ENCODE measurements at places on chromosomes 2 and 18.

- no peak overlapping the region for H3K27ac ChIP-seq
- no peak overlapping the region for H3K4me3 ChIP-seq
- H3K36me3 ChIP-seq = peaks cover 2% of the 10 kb centered on the region
- H3K4me1 ChIP-seq = peaks cover 14% of the 10 kb centered on the region
- DNase-seq = no peak
- H3K27me3 ChIP-seq = no peaks in the 10 kb centered on the region
These were observed 27.8 kb upstream of the TRIB2 start for GRCh38 chr2:12688893-12689292.

DNA sequence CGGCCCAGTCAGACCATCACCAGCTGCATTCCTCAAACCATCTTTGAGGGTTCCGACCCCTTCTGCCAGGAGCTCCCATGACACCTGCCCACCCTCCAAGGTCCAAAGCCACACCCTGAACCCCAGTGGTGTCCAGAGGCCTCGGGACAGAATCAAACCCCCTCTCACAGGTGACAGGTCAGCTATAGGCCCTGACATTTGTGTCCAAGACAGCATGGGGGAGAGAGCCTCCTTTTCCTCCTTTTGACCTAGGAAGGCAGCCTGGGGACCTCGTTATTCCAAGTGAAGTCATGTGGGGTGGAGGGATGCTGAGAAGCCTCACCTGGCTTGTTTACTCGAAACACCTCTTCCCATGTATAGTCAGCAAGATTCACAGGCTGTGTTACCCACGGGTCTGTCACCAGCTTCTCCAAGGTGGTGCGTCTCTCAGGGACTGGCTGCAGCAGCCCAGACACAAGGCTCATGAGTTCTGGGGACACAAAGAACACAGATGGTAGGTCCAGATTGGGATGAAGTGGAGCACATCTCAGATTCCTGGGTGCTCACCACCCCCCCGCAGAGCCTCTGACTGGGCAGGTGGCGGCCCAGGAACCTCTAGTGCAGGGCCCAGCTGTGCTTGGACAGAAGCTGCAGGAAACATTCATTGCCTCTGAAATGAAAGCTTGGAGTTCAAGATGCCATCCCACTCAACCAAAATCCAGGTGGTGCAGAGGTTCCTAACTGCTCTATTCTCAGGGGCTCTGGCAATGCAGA is 5.1 kb upstream of the MTERF4 start:
- no peaks in the 10 kb centered on the region for H3K36me3 ChIP-seq
- peaks cover 8% of the 10 kb centered on the region for H3K4me1 ChIP-seq

- H3K4me1 ChIP-seq = no peaks in the 10 kb centered on the region
- peak overlapping the region; percentile 5 for H3K27ac ChIP-seq
- H3K4me3 ChIP-seq = no peak overlapping the region
- DNase-seq = no peak
- peaks cover 26% of the 10 kb centered on the region for H3K36me3 ChIP-seq
These were observed 45.7 kb downstream of the ITGB1BP1 start for GRCh38 chr2:9377461-9378097.

DNA sequence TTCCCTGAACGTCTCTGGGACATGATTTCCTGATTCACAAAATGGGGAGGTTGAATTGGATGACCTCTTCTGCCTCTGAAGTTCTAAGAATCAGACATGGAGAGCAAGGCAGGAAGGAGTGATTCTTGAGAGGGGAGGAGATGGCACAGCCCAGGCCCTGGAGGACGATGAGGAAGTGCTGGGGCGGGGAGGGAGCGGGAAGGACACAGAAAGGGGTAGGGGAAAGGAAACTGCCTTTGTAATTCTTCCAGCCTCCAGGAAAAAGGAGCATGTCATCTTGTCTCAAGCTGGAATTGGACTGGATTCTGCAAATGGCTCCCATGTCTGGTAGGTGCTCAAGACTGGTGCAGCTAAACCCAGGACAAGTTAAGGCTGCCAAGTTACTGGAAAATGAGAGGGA is 97.0 kb upstream of the NCK2 start:
- no peaks in the 10 kb centered on the region for H3K4me1 ChIP-seq
- H3K27me3 ChIP-seq = peaks cover 46% of the 10 kb centered on the region
- no peak for DNase-seq
- no peaks in the 10 kb centered on the region for H3K36me3 ChIP-seq

- peak overlapping the region; percentile 56 for H3K27ac ChIP-seq
- DNase-seq = no peak
- no peak overlapping the region for H3K4me3 ChIP-seq
- no peaks in the 10 kb centered on the region for H3K36me3 ChIP-seq
These were observed 49.7 kb downstream of the ARL4C start for GRCh38 chr2:234447189-234447588.

- H3K4me1 ChIP-seq = no peaks in the 10 kb centered on the region
- H3K36me3 ChIP-seq = no peaks in the 10 kb centered on the region
- no peaks in the 10 kb centered on the region for H3K27me3 ChIP-seq
- no peak for DNase-seq
These were observed 1160.4 kb upstream of the ZEB2 start for GRCh38 chr2:145680276-145680675.

DNA sequence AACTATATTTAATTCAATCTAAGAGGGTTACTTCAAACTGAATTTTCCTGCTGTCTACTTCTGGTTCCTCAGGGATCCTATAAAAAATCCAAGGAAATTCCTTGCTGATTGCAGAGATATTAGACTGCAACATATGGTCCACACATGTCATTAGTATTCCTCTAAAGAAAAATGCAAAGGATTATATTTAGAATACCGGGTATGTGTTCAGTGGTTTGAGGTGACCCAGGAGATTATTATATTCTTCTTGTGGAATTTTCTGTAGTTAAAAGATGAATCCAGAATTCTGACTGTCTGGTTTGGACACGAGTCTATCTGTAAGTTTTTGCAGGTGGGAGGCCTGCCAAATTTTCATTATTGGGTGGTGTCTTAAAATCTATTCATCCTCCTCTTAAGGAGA is 18.2 kb downstream of the HOXD1 start:
- DNase-seq = no peak
- H3K27me3 ChIP-seq = peaks cover 59% of the 10 kb centered on the region
- H3K4me1 ChIP-seq = no peaks in the 10 kb centered on the region
- no peaks in the 10 kb centered on the region for H3K36me3 ChIP-seq
- H3K4me3 ChIP-seq = no peak overlapping the region

GRCh38 chr2:238142382-238143205 is 4.1 kb downstream of the KLHL30 start:
- peak overlapping the region; percentile 73 for H3K27ac ChIP-seq
- H3K4me3 ChIP-seq = no peak overlapping the region
- H3K27me3 ChIP-seq = no peaks in the 10 kb centered on the region
- no peak for DNase-seq

- DNase-seq = no peak
- H3K4me1 ChIP-seq = peaks cover 24% of the 10 kb centered on the region
- H3K27ac ChIP-seq = no peak overlapping the region
- no peaks in the 10 kb centered on the region for H3K36me3 ChIP-seq
These were observed 174.0 kb upstream of the SESTD1 start for GRCh38 chr2:179438654-179439053.

Measured in mesothelial cell of epicardium (in vitro differentiated cells).